Stimulated activated CD4-positive, alpha-beta T cell treated with anti-CD3 and anti-CD28 coated beads, Interleukin-1b, Interleukin-23, amount 100 ng/mL, for 1 hour (primary cell): ENCODE measurements at places on chromosomes 7 and 10.

GRCh38 chr10:132470410-132471124 is 67.0 kb upstream of the INPP5A start:
- DNase-seq, result no peak

- no peak for DNase-seq
Measured at GRCh38 chr10:124064676-124065075, 28.7 kb downstream of the CHST15 start.

- DNase-seq, result no peak
Measured at GRCh38 chr10:11454160-11454559, 157.3 kb downstream of the USP6NL start.

DNA sequence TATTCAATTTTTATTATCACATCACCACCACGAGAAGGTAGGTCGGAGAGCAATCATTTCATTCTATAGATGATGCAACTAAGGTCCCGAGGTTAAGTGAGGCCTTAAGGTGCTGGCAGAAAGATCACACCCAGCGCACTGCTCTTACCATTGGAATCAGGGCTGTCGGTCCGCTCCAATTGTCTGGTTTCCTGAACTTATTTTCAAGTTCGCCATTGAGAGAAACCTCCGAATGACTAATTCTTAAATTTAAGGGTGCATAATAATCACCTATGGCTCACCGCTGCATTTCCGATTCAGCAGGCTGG is 625 bp upstream of the GSTO2 start:
- DNase-seq, result no peak

GRCh38 chr7:151784853-151785680 is 91.8 kb downstream of the PRKAG2 start:
- DNase-seq, result no peak
